Muscle of leg (tissue), 16 donors: ENCODE measurements at places on chromosomes 13 and 19. TPM values are rescaled to one million over a fixed set of nuclear protein-coding genes. Genes with fewer than 3 reads are reported as not detected.
A peak's percentile ranks its signal among the peaks of the same experiment; 100 is the strongest.

The KIR3DL1 gene
- not detected for polyA plus RNA-seq

GRCh38 chr13:75934889-75935288 is 298.8 kb downstream of the LMO7 start:
- no peak overlapping the region for H3K4me3 ChIP-seq
- H3K36me3 ChIP-seq = no peaks in the 10 kb centered on the region
- H3K27me3 ChIP-seq = no peaks in the 10 kb centered on the region

The MAP4K1 gene
- polyA plus RNA-seq = 10.9 TPM

DNA sequence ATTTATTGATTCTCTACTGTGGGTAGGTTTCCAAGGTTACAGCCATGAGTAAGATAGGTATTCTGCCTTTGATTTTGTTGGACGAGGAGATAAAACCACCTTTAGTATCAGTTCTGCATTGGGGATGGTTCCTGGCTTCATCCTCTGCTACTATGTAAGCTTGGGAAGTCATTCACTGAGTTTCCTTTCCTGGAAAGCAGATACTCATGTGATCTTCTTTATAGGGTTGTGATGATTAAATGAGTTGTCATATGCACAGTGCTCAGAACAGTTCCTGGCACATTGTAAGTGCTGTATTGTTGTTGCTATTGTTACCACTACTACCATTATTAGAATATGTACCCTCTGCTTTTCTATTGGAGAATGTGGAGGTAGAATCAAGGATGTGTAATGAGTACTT is 13.1 kb upstream of the WTIP start:
- no peaks in the 10 kb centered on the region for H3K4me1 ChIP-seq
- no peaks in the 10 kb centered on the region for H3K27me3 ChIP-seq
- H3K27ac ChIP-seq = no peak overlapping the region
- peaks cover 55% of the 10 kb centered on the region for H3K36me3 ChIP-seq

DNA sequence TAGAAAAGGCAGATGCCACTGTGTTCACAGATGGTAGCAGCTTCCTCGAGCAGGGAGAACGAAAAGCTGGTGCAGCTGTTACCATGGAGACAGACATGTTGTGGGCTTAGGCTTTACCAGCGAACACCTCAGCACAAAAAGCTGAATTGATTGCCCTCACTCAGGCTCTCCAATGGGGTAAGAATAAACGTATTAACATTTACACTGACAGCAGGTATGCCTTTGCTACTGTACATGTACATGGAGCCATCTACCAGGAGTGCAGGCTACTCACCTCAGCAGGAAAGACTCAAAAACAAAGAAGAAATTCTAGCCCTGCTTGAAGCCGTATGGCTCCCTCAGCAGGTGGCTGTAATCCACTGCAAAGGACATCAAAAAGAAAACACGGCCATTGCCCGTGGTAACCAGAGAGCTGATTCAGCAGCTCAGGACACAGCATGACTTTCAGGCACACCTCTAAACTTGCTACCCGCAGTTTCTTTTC is 197.7 kb downstream of the ZNF737 start:
- H3K36me3 ChIP-seq = no peaks in the 10 kb centered on the region
- H3K4me1 ChIP-seq = no peaks in the 10 kb centered on the region
- no peak overlapping the region for H3K27ac ChIP-seq
- H3K27me3 ChIP-seq = no peaks in the 10 kb centered on the region
- no peak overlapping the region for H3K4me3 ChIP-seq
- peak; percentile 12 for DNase-seq

- H3K27ac ChIP-seq = no peak overlapping the region
- no peak overlapping the region for H3K4me3 ChIP-seq
- peaks cover 65% of the 10 kb centered on the region for H3K36me3 ChIP-seq
- no peaks in the 10 kb centered on the region for H3K27me3 ChIP-seq
Observed at GRCh38 chr13:113238536-113238935, 29.1 kb downstream of the CUL4A start.

DNA sequence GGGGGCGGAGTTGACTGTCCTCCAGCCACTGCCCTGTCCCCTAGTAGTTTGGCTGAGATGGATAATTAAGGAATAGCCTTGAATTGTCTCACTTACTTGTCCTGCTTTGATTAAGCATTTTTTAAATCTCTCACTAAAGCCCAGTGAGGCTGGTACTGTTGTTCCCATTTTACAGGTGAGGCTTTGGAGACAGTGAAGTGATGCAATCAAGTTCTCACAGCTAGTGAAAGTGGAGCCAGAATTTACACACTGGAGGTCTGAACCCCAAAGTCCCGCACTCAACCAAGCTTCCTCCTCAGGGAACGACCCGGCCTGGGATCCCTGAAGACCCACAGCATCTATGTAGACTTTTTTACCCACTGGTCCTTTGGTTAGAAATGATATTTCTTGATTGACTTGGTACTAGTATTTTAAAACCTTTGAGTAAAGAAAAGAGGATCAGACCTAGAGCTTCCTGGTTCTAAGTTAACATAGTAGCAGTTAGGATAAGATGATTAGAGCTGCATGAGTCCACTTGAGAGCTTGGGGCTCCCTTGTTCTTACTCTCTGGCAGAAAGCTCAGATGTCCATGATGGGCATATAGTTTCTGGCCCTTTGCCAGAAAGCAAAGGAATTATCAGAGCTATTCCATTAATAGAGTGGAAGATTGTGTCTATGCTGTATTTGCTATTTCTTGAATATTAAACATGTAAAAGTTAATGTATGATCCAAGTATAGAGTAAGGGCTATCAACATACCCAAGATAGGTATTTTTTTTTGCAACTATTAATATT is 154.3 kb downstream of the LMO7 start:
- DNase-seq = no peak
- no peaks in the 10 kb centered on the region for H3K27me3 ChIP-seq
- H3K4me3 ChIP-seq = peak overlapping the region; percentile 20
- peak overlapping the region; percentile 77 for H3K27ac ChIP-seq
- H3K36me3 ChIP-seq = no peaks in the 10 kb centered on the region

The PCDH8 gene
- 0.75 TPM for polyA plus RNA-seq

The A1BG gene
- polyA plus RNA-seq = 4.9 TPM

GRCh38 chr13:28117689-28118377 is 17.5 kb upstream of the FLT3 start:
- no peak overlapping the region for H3K4me3 ChIP-seq
- no peaks in the 10 kb centered on the region for H3K27me3 ChIP-seq
- H3K36me3 ChIP-seq = no peaks in the 10 kb centered on the region

DNA sequence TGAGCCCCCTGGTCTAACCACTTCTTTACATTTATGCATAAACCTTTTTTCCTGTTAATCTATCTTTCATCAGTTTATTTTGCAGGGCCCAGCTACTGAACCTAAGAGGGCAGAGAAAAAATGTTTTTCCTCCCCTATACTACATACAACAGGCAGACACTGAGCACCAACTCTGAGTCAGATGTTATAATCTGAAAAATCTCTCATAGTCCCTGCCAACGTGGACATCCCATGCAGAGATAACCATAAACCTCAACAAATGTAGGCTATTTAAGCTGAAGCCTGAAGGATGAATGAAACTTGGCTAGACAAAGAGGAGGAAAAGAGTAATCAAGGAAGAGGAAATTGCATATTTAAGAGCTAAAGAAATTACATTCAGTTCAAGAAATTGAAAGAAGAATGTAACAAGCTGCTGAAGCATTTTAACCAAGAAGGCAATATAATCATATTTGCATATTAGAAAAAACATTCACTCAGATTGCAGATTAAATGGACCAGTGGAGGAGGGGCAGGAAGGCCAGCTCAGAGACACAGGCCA is 2.6 kb downstream of the NEK3 start:
- H3K27ac ChIP-seq = no peak overlapping the region
- H3K27me3 ChIP-seq = no peaks in the 10 kb centered on the region
- peaks cover 8% of the 10 kb centered on the region for H3K4me1 ChIP-seq
- H3K4me3 ChIP-seq = no peak overlapping the region

DNA sequence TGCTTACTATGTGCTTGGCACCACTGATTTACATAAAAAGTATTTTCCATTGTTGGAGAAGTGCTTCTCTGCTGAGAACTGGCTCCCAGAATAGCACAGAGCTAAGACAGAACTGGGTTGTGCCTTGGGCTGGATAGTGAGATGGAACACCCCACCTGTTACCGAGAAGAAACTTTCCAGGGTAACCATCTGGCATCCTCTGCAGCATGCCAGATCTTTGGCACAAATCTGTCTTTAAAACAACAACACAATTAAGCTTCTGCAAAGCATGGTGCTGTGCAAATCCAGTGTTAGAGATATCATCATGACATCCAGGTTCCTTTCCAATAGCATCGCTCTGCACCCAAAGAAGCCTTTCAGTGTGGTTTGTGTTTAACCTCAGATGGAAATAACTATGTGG is 202.5 kb upstream of the RFC3 start:
- H3K36me3 ChIP-seq = no peaks in the 10 kb centered on the region
- H3K4me1 ChIP-seq = peaks cover 34% of the 10 kb centered on the region
- no peak overlapping the region for H3K4me3 ChIP-seq
- peak; percentile 46 for DNase-seq

The SMAD9 gene
- 12.7 TPM for polyA plus RNA-seq

GRCh38 chr19:55384131-55384919 is at the start of gene TMEM238:
TMEM238 (minus strand) TSS chr19:55384292; CDS start chr19:55384259, 33 bp downstream.
- no peaks in the 10 kb centered on the region for H3K27me3 ChIP-seq
- H3K27ac ChIP-seq = peak within 1 kb of the TSS; percentile 99
- peaks cover 49% of the 10 kb centered on the region for H3K4me1 ChIP-seq

DNA sequence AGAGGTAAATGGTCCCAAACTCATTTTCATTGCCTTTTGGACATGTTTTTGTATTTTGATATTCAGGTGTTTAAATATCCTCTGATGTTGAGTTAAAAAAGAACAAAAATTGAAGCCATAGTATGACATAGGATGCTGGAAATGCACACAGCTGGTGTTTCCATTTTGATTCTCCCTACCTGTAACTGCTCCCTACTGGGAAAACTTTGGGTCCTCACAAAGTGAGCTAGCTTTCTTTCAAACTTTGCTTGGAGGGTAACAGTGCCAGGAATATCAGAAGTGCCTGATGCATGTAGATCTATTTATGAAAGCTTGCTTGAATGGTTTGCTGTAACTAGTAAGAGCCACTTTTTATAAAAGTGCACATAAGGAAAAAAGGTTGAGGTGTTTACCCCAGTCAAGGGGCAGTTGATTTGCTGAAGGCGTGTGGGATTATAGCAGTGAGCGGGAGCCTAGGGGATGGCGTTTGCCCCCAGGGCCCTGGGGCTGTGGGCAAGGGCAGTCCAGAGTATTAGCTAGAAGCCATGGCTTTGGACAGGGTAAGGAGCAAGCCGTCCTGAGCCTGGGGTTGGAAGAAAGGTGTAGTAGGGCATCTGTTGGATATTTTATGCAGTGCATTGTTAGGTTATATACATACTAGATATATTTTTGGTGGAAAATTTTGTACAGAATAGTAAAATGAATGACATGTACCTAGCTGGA is 4.3 kb downstream of the RPS9 start:
- no peak for DNase-seq
- H3K27me3 ChIP-seq = no peaks in the 10 kb centered on the region
- H3K36me3 ChIP-seq = peaks cover 78% of the 10 kb centered on the region
- no peak overlapping the region for H3K4me3 ChIP-seq

The U2AF1L4 gene
- polyA plus RNA-seq = 15.6 TPM

The CADM4 gene
- 14.0 TPM for polyA plus RNA-seq

GRCh38 chr13:76570510-76570971 is 315.7 kb downstream of the KCTD12 start:
- peak; percentile 94 for DNase-seq
- H3K36me3 ChIP-seq = no peaks in the 10 kb centered on the region
- no peaks in the 10 kb centered on the region for H3K4me1 ChIP-seq
- no peak overlapping the region for H3K27ac ChIP-seq
- no peak overlapping the region for H3K4me3 ChIP-seq

The TICAM1 gene
- polyA plus RNA-seq = 4.9 TPM

The SIGLEC12 gene
- polyA plus RNA-seq = 0.11 TPM

- H3K36me3 ChIP-seq = no peaks in the 10 kb centered on the region
- H3K4me3 ChIP-seq = no peak overlapping the region
Observed at GRCh38 chr19:34244611-34245299, 9.6 kb upstream of the GARRE1 start.

The CD209 gene
- polyA plus RNA-seq = 5.2 TPM

The PTGER1 gene
- polyA plus RNA-seq = not detected

The CLEC4M gene
- not detected for polyA plus RNA-seq

The ZNF417 gene
- polyA plus RNA-seq = 9.5 TPM

DNA sequence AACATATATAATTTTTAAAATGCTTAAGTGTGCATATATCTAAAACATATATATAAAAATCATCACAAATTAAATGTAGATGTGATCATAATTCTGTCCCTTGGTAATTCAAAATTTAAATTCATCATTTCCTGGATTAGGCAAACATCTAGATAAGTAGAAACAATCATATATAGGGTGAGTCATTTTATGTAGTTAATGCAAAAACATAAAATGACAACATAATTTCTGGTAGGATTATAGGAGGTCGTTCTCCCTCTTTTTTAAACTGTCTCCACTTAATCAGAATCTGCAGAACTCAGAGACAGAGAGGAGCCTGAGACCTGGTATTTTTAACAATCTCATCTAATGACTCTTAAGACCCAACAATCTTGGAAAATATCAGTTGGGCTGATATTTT is 333.4 kb downstream of the KCTD12 start:
- no peaks in the 10 kb centered on the region for H3K36me3 ChIP-seq
- no peak overlapping the region for H3K27ac ChIP-seq
- no peaks in the 10 kb centered on the region for H3K4me1 ChIP-seq
- peak; percentile 22 for DNase-seq
- H3K4me3 ChIP-seq = no peak overlapping the region
- no peaks in the 10 kb centered on the region for H3K27me3 ChIP-seq

DNA sequence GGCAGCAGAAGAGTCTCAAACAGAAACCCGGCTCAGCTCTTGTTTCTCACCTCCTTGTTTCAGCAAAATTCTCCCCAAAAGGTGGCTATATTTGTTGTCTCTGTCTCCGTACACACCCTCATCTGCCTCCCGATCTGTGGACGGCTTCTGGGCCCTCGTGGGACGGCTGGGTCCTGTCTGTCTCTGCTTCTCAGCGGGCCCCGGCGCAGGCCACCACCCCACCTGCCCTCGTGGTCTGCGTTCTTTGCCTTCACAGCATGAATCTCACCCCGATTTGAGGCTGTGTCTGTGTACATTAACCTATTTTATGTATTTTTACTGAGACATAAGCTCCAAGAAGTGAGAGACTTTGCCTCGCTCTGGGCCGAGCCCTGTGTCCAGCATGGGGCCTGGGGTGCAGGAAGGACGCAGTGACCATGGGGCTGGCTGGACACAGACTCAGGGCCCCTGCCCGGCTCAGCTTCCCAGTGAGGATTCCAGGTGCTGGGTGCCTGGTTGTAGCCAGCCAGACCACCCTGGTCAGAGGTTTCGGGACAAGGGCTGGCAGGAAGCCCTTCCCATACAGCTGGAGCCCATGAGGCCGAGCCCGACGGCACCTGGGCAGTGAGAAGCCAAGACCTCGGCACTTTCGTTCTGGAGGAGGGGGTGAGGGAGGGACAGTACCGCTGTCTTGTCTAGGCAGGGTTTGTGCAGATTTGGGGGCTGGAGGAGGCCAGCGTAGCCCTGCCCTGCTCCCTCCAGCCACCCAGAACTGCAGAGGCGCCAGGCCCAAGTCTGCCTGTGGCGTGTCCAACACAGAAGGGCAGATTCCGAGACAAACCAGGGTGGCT is 78.5 kb upstream of the MCF2L start:
- no peak overlapping the region for H3K27ac ChIP-seq
- H3K4me1 ChIP-seq = peaks cover 25% of the 10 kb centered on the region
- DNase-seq = no peak
- no peak overlapping the region for H3K4me3 ChIP-seq
- H3K27me3 ChIP-seq = peaks cover 45% of the 10 kb centered on the region

The ASPDH gene
- polyA plus RNA-seq = 0.33 TPM

- H3K27ac ChIP-seq = no peak overlapping the region
- no peaks in the 10 kb centered on the region for H3K36me3 ChIP-seq
- peaks cover 4% of the 10 kb centered on the region for H3K4me1 ChIP-seq
- no peaks in the 10 kb centered on the region for H3K27me3 ChIP-seq
Observed at GRCh38 chr13:36763126-36763722, 55.8 kb upstream of the RFXAP start.

The GAS6 gene
- polyA plus RNA-seq = 48.1 TPM
